ENCODE measurements at places on chromosomes 7 and 10. TPM values are rescaled to one million over a fixed set of nuclear protein-coding genes. Genes with fewer than 3 reads are reported as not detected.

- no peak overlapping the region for H3K27ac ChIP-seq
- DNase-seq = no peak
- no peaks in the 10 kb centered on the region for H3K36me3 ChIP-seq
Observed at GRCh38 chr7:12812111-12812510, 124.7 kb downstream of the ARL4A start.

GRCh38 chr10:37535459-37536246 lies 321.8 kb downstream of the ZNF248 start:
- DNase-seq = no peak
- H3K27me3 ChIP-seq = no peaks in the 10 kb centered on the region
- no peak overlapping the region for H3K27ac ChIP-seq
- no peaks in the 10 kb centered on the region for H3K4me1 ChIP-seq

DNA sequence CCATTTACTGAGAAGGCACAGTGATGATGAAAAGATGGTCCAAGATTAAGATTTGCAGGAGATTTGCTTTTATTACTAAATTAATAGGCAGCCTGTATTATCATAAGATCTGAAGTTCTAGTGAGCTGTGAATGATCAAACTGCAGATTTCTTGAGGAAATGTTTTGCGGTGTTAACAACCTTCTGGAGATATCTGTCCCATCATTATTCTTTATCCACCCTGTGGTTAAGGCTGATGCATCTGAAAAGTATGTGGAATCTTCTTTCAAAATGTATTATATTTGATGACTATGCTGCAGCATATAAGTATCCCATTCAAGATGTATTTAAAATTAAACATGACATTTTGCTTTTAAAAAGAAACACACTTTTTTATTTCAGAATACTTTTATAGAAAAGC lies 150.3 kb downstream of the POLR1F start:
- no peaks in the 10 kb centered on the region for H3K36me3 ChIP-seq
- no peak overlapping the region for H3K27ac ChIP-seq
- no peak overlapping the region for H3K4me3 ChIP-seq
- no peak for DNase-seq
- no peaks in the 10 kb centered on the region for H3K4me1 ChIP-seq

DNA sequence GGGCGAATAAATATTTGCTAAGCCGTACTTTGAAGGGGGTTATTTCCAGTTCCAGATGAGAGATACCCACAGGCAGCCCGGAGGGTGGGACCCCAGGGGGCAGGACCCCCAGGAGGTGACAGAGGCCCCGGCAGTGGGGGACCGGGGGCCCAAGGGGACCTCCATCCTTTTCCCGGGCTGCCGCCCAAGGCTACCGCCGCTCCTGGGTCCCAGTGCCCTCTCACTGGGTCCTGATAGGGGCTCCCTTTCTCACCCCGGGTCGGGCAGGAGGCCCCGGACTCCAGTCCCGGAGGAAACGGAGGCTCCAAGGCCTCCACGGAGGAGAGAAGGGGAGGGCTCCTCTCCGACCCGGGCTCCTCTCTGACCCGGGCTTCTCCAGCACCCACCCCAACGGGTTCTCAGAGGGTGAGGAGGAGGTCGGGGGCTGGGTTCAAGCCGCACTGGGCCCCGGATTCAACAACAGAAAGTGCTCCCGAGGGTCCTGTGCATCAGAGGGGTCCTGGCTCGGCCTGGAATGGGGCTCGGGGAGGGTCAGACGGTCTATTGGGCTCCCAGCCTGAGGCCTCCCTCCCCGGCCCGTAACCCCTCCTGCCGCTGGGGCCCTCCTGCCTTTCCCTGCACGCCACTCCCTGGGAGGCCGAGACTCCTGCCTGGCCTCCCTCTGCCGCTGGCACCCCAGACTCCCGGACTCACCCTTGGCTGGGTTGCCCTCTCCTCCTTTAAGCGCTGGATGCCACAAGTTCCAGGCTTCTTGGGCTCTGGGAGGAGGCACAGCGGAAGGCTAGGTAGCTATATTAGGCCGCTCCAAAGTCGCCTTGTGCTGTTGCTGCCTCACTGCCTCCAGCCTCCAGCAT lies 62.5 kb downstream of the ZNF37A start:
- H3K36me3 ChIP-seq = no peaks in the 10 kb centered on the region
- no peaks in the 10 kb centered on the region for H3K27me3 ChIP-seq
- no peak overlapping the region for H3K4me3 ChIP-seq
- no peak overlapping the region for H3K27ac ChIP-seq
- no peaks in the 10 kb centered on the region for H3K4me1 ChIP-seq

DNA sequence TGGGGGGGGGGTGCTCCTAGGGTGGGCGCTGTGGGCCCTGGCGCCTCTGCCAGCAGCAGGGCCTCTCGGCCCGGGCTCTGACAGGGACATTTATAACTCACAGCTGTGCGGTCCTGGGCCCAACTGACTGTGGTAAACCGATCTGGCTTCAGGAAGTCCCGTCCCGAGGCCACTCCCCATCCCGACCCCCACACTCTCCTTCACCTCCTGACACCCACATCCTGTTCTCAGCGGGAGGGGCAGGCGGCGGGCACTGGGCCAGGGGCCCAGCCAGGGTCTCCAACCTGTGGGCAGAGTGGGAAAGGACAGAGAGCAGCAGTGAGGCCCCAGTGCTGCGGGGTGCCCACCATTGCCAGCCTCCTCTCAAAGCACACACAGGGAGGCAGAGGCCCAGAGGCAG lies 69.1 kb downstream of the ZMIZ1 start:
- peaks cover 100% of the 10 kb centered on the region for H3K4me1 ChIP-seq
- H3K4me3 ChIP-seq = no peak overlapping the region
- H3K36me3 ChIP-seq = peaks cover 19% of the 10 kb centered on the region
- peak; percentile 58 for DNase-seq
- no peaks in the 10 kb centered on the region for H3K27me3 ChIP-seq

GRCh38 chr7:82173400-82174021 lies 270.1 kb downstream of the CACNA2D1 start:
- no peaks in the 10 kb centered on the region for H3K27me3 ChIP-seq
- H3K27ac ChIP-seq = no peak overlapping the region
- no peak for DNase-seq
- H3K36me3 ChIP-seq = no peaks in the 10 kb centered on the region
- peaks cover 7% of the 10 kb centered on the region for H3K4me1 ChIP-seq

DNA sequence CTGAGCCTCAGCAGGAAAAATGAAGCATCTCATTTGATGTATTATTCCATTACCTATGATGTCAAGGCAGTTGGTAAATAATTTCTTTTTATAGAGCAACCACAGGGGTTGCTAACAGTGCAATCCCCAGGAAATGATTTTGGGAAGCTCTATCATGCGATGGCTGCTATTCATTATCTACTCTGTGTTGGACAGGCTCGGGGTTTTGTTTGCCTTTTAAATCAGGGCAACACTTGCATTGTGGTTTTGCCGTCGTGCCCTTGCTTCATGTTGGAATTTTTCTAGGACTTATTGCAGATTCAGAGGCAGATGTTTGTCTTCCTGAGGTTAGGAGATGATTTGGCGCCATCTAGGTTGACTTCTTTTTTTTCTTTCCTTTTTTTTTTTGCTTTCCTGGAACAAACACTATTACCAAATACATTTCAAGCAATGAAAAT lies 128.4 kb downstream of the BICC1 start:
- no peaks in the 10 kb centered on the region for H3K36me3 ChIP-seq
- H3K27ac ChIP-seq = no peak overlapping the region
- peaks cover 6% of the 10 kb centered on the region for H3K4me1 ChIP-seq
- H3K27me3 ChIP-seq = no peaks in the 10 kb centered on the region

DNA sequence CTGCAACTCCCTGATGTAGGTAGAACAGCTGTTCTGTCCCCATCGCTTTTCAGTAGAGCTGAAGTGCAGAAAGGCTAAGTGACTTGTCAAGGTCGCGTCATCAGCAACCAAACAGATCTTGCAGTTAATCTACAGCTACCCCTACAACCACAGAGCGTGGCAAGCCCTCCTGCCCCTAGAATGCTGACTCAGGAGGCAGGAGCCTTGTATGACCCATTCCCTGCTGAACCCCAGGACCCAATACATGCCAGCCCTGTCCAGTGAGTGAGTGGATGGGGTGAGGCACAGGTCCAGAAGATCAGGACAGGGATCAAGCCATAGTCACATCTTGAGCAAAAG lies 26.6 kb upstream of the GJD4 start:
- no peak for DNase-seq
- H3K27me3 ChIP-seq = no peaks in the 10 kb centered on the region
- peaks cover 8% of the 10 kb centered on the region for H3K4me1 ChIP-seq
- H3K4me3 ChIP-seq = no peak overlapping the region

DNA sequence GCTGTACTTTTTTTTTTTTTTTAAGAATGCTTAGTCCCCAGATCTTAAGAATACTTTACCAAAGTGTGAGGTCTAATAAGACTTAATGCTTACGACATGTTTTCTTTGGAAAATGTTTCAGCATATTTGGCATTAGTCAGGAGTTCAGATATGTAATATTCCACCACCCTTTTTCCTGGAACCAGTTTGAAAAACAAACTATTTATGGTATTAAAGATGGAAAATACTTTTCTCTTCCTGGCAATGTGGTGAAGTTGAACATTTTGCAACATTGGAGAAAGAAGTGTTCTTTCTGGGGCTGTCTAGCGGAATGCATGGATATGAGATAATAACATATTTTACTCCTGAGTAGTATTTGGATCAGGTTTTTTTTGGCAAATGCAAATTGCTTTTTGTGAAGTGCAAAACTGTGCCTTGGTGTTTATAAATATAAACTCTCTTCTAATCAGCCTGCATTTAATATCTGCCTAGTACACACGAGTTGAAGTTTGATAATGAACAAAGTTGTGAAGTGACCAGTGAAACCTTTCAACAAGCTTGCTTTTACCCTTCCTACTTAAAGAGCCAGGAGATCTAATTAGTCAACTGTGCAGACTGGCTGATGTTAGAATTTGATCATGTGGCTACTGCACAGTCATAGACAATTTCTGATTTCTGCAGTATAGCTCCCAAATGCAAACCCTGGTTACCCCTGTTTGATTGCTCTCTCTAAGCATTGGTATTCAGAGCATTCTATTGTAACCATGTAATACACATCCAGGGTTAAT lies 20.9 kb downstream of the MAP3K8 start:
- peaks cover 46% of the 10 kb centered on the region for H3K4me1 ChIP-seq
- H3K27ac ChIP-seq = peak overlapping the region; percentile 84
- H3K36me3 ChIP-seq = peaks cover 62% of the 10 kb centered on the region
- no peaks in the 10 kb centered on the region for H3K27me3 ChIP-seq
- DNase-seq = no peak
- no peak overlapping the region for H3K4me3 ChIP-seq

DNA sequence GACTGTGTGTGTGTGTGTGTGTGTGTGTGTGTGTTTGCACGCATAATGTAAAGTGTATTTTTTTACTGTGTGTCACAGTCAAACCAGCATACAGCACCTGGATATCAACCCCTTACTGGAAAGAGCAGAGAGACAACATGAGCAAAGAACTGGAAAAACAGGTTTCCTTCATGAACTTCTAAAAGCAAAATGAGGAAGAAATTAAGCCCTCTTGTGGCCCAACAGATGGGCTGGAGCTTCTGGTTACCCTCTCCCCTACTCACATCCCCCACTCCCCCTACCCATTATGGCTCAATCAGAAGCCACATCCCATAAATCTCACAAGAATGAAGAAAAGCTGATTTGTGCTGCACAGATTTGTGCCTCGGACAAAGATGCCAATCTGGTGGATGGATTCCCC lies 36.2 kb downstream of the PDE1C start:
- H3K27me3 ChIP-seq = no peaks in the 10 kb centered on the region
- no peaks in the 10 kb centered on the region for H3K36me3 ChIP-seq
- no peak overlapping the region for H3K27ac ChIP-seq
- peaks cover 60% of the 10 kb centered on the region for H3K4me1 ChIP-seq
- no peak overlapping the region for H3K4me3 ChIP-seq
- no peak for DNase-seq

GRCh38 chr7:137446025-137446424 lies 102.5 kb upstream of the PTN start:
- no peak overlapping the region for H3K4me3 ChIP-seq
- no peaks in the 10 kb centered on the region for H3K36me3 ChIP-seq

DNA sequence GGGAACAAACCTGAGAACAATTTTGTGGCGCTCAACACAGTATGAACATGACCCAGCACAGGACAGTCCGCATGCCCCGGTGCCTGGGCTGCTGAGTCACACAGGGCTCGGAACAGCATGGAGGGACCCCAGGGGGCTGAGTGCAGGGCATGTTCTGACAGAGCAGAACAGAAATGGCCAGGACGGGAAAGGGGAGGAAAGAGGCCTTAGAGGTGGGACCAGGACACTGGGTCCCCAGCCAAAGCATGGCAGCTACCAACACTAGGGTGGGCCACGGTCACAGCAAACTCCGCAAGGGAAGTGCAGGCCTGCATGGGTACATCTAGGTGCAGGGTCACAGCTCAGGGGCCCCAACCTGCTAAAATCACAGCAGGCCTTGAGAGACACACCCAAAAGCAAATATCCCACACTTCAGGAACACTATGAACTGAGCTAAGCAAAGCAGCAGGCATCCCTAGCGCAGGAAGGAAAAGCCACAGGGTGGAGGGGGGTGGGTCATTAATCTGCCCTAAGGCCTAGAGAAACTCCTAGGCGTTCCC lies 5.6 kb downstream of the IMPDH1 start:
- H3K27me3 ChIP-seq = no peaks in the 10 kb centered on the region
- H3K36me3 ChIP-seq = peaks cover 18% of the 10 kb centered on the region
- H3K4me1 ChIP-seq = no peaks in the 10 kb centered on the region
- no peak overlapping the region for H3K4me3 ChIP-seq
- no peak overlapping the region for H3K27ac ChIP-seq

DNA sequence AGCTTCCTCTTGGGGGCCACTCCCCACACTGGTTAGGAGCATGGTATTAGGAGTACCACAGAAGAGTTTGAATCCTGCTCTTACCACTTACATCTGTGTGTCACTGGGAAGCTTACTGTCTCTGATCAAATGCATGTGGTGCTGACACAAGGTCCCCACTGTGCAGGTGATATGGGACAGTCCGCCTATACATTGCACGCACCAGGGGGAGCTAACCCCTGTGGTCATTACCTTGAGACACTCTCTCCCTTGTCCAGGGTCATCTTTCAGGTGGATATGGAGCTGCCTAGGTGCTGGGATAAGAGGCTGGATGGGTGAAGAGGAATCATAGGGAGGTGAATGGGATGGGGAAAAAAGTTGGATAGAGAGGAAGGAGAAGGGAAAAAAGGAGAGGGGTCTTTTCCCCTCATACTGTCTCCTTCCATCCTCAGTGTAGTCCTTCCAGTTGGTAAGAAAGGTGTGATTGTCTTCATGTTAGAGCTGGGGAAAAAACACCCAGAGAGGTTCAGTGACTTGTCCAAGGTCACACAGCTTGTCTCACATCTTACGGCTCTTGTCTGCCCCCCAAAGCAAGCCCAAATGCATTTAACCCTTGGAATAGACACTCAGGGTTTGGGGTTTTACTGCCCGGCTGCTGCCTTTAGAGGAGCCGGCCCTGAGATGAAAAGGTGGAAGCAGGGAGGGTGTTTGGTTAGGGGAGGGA lies 125.9 kb downstream of the CDH23 start:
- no peak for DNase-seq
- H3K27ac ChIP-seq = no peak overlapping the region
- H3K27me3 ChIP-seq = no peaks in the 10 kb centered on the region
- no peak overlapping the region for H3K4me3 ChIP-seq

The HOXA3 gene
- not detected for total RNA-seq

The NOS3 gene
- total RNA-seq = 9.6 TPM

The TYW1B gene
- 1.2 TPM for total RNA-seq

The MEPCE gene
- 17.1 TPM for total RNA-seq

The CUZD1 gene
- 0.25 TPM for total RNA-seq

The LEP gene
- total RNA-seq = 4.7 TPM

The OPN1SW gene
- not detected for total RNA-seq

Data from heart left ventricle (tissue), 16 donors.